Sigmoid colon (tissue), 7 donors: ENCODE measurements at places on chromosomes 1 and 21. TPM values are rescaled to one million over a fixed set of nuclear protein-coding genes. Genes with fewer than 3 reads are reported as not detected.

The ATP6V1G3 gene
- not detected for total RNA-seq

The TMPRSS15 gene
- not detected for total RNA-seq

The GJA4 gene
- 6.1 TPM for total RNA-seq

GRCh38 chr1:112718691-112719418 is 3.7 kb upstream of the PPM1J start:
- peaks cover 41% of the 10 kb centered on the region for H3K4me1 ChIP-seq
- H3K27me3 ChIP-seq: no peaks in the 10 kb centered on the region
- no peak overlapping the region for H3K4me3 ChIP-seq
- DNase-seq: peak; percentile 87
- no peak overlapping the region for H3K27ac ChIP-seq

- H3K4me3 ChIP-seq: no peak overlapping the region
- no peaks in the 10 kb centered on the region for H3K36me3 ChIP-seq
- no peak overlapping the region for H3K27ac ChIP-seq
Observed at GRCh38 chr1:68074472-68074871, 24.0 kb upstream of the DIRAS3 start.

- H3K27me3 ChIP-seq: no peaks in the 10 kb centered on the region
- no peak for DNase-seq
- H3K36me3 ChIP-seq: no peaks in the 10 kb centered on the region
- H3K4me3 ChIP-seq: no peak overlapping the region
- no peaks in the 10 kb centered on the region for H3K4me1 ChIP-seq
Observed at GRCh38 chr1:232684371-232685105, 54.6 kb upstream of the SIPA1L2 start.

- no peak overlapping the region for H3K27ac ChIP-seq
- H3K36me3 ChIP-seq: peaks cover 65% of the 10 kb centered on the region
- H3K27me3 ChIP-seq: no peaks in the 10 kb centered on the region
- H3K4me3 ChIP-seq: no peak overlapping the region
- no peak for DNase-seq
Observed at GRCh38 chr1:43432907-43433306, 20.8 kb downstream of the HYI start.

DNA sequence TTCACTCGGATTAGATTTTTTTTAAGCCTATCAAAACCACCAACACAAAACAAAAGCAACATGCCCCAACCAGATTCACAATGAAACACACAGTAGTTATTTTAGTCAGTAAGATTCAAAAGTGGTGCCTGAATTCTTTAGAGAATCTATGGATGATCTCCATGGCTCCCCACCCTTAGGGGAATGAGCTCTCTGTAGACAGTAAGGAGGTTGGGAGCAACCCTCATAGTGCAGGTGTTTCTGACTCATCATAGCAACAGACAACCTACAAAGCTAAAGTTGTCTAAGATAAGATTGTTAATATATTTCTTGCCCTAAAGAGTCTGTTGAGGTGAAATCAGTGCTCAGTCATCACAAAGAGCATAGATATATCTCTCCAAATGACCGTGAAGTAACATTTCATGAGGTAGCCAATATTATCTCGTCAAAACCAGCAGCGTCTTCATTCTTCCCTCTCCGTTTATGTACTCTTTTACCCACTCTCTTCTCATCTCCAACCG is 78.3 kb downstream of the ADAMTS1 start:
- H3K36me3 ChIP-seq: no peaks in the 10 kb centered on the region
- H3K4me3 ChIP-seq: no peak overlapping the region
- H3K27me3 ChIP-seq: no peaks in the 10 kb centered on the region
- no peak overlapping the region for H3K27ac ChIP-seq

GRCh38 chr1:36775716-36776115 is 258.6 kb downstream of the GRIK3 start:
- no peak overlapping the region for H3K4me3 ChIP-seq
- DNase-seq: no peak
- H3K4me1 ChIP-seq: no peaks in the 10 kb centered on the region
- peaks cover 29% of the 10 kb centered on the region for H3K27me3 ChIP-seq
- no peaks in the 10 kb centered on the region for H3K36me3 ChIP-seq

DNA sequence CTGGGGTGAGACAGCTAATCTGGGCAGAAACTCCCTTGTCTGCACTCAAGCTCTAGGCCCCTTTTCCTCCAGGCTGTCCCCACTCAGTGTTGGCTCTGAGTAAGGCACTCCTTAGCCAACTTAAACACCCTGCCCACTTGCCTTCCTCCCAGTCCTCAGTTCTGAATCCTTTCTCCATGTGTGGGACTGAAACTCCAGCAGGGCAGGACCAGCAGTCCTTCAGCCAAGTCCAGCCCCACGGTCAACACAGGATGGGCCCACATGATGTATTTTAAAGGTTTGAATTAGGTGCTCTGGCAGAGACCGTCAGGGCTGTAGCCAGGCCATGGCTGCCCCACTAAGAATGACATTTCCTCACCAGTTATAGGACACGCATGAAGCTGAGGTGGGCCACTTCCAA is 107.8 kb downstream of the EDEM3 start:
- no peaks in the 10 kb centered on the region for H3K36me3 ChIP-seq
- DNase-seq: no peak
- H3K4me1 ChIP-seq: no peaks in the 10 kb centered on the region
- no peaks in the 10 kb centered on the region for H3K27me3 ChIP-seq

DNA sequence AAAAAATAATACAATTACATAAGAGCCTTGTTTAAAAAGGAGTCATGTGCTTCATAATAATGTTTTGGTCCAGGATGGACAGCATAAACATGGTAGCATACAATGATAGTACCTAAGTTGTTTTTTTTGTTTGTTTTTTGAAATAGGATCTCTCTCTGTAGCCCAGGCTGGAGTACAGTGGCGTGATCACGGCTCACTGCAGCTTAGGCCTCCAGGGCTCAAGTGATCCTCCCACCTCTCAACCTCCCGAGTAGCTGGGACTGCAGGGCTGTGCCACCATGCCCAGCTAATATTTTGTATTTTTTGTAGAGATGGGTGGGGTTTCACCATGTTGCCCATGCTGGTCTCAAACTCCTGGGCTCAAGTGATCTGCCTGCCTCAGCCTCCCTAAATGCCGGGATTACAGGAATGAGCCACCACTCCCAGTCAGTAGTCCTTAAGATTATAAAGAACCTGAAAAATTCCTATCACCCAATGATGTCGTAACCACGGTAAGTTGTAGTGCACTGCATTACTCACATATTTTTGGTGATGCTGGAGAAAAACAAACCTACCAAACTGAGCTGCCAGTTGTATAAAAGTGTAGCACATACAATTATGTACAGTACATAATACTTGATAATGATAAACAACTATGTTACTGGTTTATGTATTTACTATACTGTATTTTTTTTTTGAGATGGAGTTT is 22.4 kb upstream of the RCOR3 start:
- no peaks in the 10 kb centered on the region for H3K27me3 ChIP-seq
- no peaks in the 10 kb centered on the region for H3K36me3 ChIP-seq
- H3K27ac ChIP-seq: no peak overlapping the region
- no peak for DNase-seq
- no peak overlapping the region for H3K4me3 ChIP-seq
- no peaks in the 10 kb centered on the region for H3K4me1 ChIP-seq

GRCh38 chr1:43427941-43428340 is 25.8 kb downstream of the HYI start:
- peak; percentile 29 for DNase-seq
- no peaks in the 10 kb centered on the region for H3K27me3 ChIP-seq
- H3K36me3 ChIP-seq: peaks cover 99% of the 10 kb centered on the region
- H3K27ac ChIP-seq: no peak overlapping the region
